Mesenchymal stem cell (in vitro differentiated cells and primary cell): ENCODE measurements at places on chromosomes 12 and 14.

DNA sequence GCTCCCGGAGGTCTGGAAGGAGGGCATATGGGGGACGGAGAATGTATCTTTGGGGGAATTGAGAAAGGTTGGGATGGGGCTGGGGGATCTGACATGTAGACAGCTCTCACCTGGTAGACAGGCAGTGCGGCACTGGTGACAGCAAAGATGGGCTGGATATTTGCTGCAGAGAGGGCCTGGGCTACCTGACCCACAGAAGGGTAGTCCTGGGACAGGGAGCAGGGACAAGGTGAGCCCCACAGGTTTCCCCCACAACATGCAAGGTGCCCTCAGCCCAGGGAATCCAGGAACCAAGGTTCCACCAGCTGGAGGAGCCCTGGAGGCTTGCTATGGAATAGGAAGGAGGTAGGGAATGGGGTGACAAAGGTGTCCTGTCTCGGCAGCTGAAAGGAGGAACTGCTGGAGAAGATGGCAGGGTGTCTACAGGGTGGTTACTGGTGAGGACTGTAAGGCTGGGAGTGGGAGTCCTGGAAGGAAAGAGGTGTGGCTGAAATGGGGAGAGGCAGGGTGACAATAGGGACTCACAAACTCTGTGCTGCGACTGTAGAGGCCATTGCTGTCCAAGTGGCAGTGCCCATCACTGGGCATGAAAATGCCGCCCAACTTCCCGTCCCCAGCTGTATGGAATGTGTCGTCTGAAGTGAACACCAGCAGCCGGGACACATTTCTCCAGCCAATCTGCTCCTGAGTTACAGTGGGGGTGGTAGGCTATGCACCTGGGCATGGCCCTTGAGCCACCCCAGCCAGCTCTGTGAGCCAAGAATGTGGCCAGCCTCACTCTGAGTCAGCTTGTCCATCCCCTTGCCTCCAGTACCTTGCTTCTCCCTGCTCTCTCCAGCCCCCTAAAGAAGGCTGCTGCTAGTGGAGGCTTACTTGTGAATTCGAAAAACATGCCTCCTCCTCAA, 11.3 kb downstream of the ITGB7 start:
- no peaks in the 10 kb centered on the region for H3K4me1 ChIP-seq
- no peaks in the 10 kb centered on the region for H3K27me3 ChIP-seq
- peaks cover 21% of the 10 kb centered on the region for H3K36me3 ChIP-seq
- H3K27ac ChIP-seq, result no peak overlapping the region
- no peak overlapping the region for H3K4me3 ChIP-seq
- no peak for DNase-seq

- no peak overlapping the region for H3K4me3 ChIP-seq
- no peaks in the 10 kb centered on the region for H3K27me3 ChIP-seq
- DNase-seq, result no peak
- peaks cover 2% of the 10 kb centered on the region for H3K4me1 ChIP-seq
- no peaks in the 10 kb centered on the region for H3K36me3 ChIP-seq
Measured at GRCh38 chr12:75779891-75780496, 251.6 kb downstream of the PHLDA1 start.

DNA sequence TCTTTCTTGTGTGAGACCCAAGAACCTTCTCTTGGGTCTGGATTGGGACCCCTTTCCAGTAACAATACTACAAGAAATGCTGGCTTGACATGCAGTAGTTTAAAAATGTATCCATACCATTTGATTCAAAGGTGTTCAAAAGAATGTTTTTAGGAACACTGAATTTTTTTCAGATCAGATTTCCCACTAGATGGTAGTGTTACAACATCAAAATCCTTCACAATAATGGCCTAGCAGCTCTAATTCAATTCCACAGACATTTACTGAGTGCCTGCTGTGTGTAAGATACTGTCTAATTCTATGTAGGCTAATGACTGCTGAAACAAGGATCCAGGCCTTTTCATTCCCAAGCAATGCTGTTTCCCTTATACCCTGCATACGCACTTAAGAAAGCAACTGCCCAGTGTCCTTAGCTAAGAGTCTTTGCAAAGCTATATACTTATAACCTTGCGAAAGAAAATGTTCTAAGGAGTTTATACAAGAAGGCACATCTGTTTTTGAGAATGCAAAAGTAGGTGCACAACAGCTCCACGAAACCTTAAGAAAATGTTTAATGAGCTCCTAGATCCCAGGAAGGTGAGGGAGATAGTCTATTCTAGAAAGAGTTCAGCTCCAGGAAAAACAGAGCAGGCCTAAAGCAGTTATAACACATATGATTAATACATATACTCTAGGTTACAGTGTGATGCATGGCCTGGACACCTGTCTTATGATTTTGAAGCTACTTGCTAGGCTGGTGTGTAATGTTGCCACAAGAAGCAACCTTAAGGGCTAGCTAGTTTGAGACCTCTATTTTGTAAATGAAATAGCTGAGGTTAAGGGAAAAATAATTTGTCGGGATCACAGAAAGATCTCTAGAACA, 50.9 kb upstream of the PKP2 start:
- H3K4me3 ChIP-seq, result no peak overlapping the region
- H3K27ac ChIP-seq, result no peak overlapping the region
- peak; percentile 2 for DNase-seq
- H3K27me3 ChIP-seq, result no peaks in the 10 kb centered on the region

DNA sequence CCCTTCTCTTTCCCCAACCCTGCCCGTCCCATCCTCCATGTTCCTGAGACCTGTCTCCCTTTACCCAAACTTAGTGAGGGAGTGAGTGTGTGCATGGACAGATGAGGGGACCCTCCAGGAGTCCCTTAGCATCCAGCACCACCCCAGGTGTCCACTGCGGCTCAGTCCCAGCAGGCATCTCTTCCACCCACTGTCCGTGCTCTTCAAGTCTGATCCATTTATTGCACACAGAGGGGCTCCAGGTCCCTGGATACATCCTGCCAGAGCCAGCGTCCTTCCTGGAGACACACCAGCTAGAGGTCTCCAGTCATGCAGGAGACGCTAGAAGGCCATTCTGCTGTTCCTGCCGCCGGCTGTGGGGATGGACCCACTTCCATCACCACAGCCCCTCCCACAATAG, 239.2 kb downstream of the ADGRD1 start:
- no peaks in the 10 kb centered on the region for H3K4me1 ChIP-seq
- no peak overlapping the region for H3K4me3 ChIP-seq
- no peak for DNase-seq
- H3K27ac ChIP-seq, result no peak overlapping the region

- DNase-seq, result no peak
- H3K27me3 ChIP-seq, result no peaks in the 10 kb centered on the region
- no peaks in the 10 kb centered on the region for H3K36me3 ChIP-seq
- no peaks in the 10 kb centered on the region for H3K4me1 ChIP-seq
- H3K27ac ChIP-seq, result no peak overlapping the region
Measured at GRCh38 chr14:106442857-106443256, 916.5 kb downstream of the TMEM121 start.

DNA sequence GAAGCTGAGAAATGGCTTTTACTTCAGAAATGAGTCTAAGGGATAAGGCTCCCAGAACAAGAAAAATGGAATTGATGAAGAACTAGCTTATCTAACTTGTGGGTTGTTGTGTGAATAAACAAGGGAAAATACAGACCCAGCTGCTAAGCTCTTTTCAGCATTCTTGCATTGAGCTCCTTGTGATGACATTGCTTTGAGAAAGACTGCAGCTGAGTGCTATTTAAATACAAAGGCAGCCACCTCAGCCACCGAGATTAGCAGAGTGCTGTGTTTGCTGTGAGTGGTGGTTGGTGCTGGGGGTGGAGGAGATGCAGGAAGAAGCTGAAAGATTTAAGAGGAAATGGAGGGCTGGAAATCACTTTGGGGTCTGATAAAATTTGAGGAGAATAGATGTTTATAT, 396.0 kb upstream of the PRICKLE1 start:
- H3K4me3 ChIP-seq, result no peak overlapping the region
- H3K27ac ChIP-seq, result no peak overlapping the region
- no peaks in the 10 kb centered on the region for H3K4me1 ChIP-seq
- no peaks in the 10 kb centered on the region for H3K27me3 ChIP-seq

GRCh38 chr12:111171345-111171744, 197.6 kb downstream of the PHETA1 start:
- no peaks in the 10 kb centered on the region for H3K36me3 ChIP-seq
- no peaks in the 10 kb centered on the region for H3K4me1 ChIP-seq
- DNase-seq, result no peak

DNA sequence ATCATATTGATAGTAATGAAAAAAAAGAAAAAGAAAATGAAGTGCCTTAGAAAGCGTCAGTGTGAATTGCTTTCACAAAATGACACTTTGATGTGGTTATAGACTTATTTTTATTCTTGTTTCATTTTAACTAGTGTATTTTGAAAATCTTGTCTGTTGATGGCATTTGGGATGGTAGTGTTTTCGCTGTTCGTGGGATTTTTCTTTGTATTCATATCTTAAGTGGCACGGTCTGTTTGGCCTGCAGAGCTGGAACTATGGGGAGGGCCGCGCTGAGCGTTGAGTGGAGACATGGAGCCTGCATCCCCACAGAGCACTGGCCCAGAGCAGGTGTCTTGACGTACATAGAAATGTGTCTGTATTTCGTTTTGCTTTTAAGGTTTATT, 61.6 kb downstream of the WDR20 start:
- no peak overlapping the region for H3K27ac ChIP-seq
- no peaks in the 10 kb centered on the region for H3K27me3 ChIP-seq
- H3K4me3 ChIP-seq, result no peak overlapping the region
- peaks cover 44% of the 10 kb centered on the region for H3K36me3 ChIP-seq
- peaks cover 9% of the 10 kb centered on the region for H3K4me1 ChIP-seq
- no peak for DNase-seq

GRCh38 chr14:101991352-101991751, 27.0 kb downstream of the DYNC1H1 start:
- H3K4me3 ChIP-seq, result no peak overlapping the region
- no peak for DNase-seq
- H3K27ac ChIP-seq, result no peak overlapping the region
- H3K4me1 ChIP-seq, result no peaks in the 10 kb centered on the region
- no peaks in the 10 kb centered on the region for H3K27me3 ChIP-seq

DNA sequence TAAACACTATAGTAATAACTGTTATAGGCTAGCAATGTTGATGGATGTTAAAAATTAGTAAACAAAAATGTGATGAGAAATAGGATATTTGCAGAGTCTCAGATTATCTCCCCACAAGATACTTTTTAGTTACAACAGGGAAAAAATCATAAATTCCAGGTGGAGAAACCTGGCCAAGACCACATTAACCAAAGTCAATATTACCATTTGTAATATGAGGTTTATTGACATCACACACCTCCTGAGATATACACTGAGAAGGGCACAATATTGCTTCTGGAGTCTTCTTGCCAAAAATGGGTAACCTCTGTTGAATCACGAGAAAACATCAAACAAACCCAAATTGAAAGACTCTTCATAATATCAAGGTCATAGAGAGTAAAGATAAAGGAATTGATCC, 72.3 kb upstream of the AMIGO2 start:
- H3K27me3 ChIP-seq, result no peaks in the 10 kb centered on the region
- peaks cover 3% of the 10 kb centered on the region for H3K4me1 ChIP-seq
- no peak overlapping the region for H3K27ac ChIP-seq

DNA sequence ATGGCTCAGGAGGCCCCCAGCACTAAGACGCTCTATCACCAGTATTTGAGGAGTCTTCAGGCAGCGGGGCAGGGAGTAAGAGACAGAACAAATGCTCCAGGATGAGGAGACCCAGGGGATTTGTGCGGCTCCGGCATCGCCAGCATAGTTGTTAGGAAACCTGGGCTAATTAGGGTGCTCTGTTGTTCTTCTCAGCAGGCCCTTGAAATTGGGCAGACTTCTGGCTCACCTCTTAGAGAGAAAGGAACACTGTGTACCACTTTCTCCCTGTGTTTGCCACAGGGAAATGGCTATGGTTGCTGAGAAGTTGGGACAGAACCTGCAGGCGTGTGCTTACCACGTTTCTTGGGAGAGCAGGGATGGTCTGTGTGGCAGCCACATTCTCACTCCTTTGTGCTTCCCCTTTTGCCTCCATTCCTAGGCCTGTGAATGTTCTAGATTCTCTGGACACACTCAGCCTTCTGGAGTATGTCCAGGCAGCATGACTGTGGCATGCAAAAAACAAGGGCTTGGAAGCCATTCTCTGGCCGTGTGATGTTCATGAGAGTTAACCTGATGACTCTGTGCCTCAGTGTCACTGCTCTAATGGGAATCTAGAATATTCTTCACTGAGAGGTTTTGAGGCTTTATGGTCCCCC, 109.0 kb downstream of the CHST11 start:
- no peaks in the 10 kb centered on the region for H3K27me3 ChIP-seq
- no peak overlapping the region for H3K27ac ChIP-seq
- H3K4me1 ChIP-seq, result no peaks in the 10 kb centered on the region
- H3K36me3 ChIP-seq, result no peaks in the 10 kb centered on the region
